ENCODE measurements at places on chromosomes 11 and 22. TPM values are rescaled to one million over a fixed set of nuclear protein-coding genes. Genes with fewer than 3 reads are reported as not detected.
A peak's percentile ranks its signal among the peaks of the same experiment; 100 is the strongest.

DNA sequence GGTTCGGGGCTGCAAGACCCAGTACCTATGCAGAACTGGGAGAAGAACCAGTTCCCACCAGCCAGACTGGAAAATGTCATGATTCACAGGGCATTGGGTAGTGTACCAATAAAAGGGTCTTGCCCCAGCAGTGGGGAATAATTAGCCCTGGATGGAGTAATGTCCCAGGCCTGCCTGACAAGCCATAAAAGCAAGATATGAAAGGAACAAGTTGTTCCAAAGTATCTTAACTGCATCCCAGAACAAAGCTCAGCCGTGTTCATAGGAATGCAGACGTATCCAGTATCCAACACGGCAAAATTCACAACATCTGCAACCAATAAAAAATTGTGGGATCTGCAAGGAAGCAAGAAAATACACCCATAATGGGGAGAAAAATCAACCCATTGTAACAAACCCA lies 47.9 kb downstream of the ASCL2 start:
- DNase-seq, result no peak

- no peak for DNase-seq
These were observed 16.6 kb upstream of the ARHGAP20 start for GRCh38 chr11:110728883-110729282.

GRCh38 chr11:111012491-111012890 lies 233.0 kb upstream of the POU2AF2 start:
- no peak for DNase-seq

DNA sequence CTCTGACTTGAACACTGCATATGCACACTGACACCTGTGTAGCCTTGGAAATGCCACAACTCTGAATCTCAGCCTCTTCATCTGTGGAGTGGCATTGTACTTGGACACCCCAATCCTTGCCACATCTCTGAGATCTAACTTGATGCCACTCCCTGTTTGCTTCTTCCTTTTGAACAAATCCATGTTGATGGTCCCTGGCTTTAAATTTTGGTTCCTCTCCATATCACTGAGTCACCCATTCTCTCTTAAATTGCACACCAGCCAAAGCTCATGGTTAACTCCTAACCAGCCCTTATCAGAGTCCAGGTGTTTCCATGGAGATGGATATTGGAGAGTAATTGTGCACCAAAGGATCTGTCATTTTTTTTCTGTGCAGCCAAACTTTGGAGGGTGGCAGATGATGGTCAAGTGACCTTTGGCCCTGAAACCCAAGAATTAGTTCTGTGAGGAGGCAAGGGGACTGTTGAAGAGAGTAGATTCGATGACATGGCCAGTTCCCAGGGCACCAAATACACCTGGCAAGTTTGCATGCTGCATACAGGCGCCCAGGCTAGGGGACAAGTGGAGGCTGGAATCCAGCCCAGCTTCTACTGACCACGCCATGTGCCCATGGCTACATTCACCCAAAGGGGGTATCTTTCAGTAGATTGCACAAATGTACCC lies 25.1 kb upstream of the PAMR1 start:
- no peak for DNase-seq

APLNR gene
- not detected for total RNA-seq

DNA sequence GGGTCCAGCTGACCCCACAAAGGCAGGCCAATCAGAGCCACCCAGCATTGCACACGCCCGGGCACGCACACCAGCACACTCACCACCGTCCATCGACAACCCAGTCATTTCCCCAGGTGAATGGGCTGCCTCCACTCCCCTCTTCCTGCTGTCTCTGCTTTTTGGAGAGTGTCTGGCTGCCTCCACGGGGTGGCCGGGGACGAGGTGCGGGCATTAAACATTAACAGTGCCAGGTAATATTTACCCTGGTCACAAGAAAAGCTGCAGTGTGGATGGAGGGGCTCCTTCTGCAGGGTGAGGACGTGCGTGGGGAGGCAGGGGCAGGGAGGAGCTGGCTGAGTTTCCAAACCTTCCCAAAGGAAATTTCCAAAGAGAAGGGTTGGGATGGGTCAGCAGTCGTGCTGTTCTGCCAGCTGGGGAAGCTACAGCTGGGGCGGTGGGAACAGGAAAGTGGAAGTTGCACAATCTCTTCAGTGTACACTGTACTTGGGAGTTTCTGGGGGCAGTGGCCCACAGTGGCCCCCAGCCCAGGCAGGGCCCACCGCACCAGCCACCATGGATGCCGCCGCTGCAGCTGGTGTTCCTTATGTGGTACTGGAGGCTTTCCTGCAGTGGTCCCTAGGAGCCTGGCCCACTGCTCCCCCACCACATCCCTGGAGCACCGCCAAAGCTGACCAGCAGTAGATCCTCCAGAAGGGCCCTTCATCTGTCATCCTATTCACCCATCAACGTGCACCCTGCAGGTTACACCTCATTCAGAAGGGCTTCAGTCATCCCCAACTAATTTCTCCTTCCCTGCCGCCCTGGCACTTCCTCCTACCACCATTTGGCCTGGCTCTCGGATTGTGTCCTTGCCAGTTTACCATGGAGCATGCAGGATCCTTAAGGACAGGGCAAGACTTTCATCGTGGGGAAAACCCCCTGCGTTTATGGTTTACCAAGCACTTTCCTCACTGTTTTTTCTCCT lies at the start of gene FXYD2:
TSS of gene FXYD2 (minus strand) at position 174 of the 967 bp plus-strand sequence. CDS start at position 108, 66 bp downstream.
- DNase-seq, result no peak

DNA sequence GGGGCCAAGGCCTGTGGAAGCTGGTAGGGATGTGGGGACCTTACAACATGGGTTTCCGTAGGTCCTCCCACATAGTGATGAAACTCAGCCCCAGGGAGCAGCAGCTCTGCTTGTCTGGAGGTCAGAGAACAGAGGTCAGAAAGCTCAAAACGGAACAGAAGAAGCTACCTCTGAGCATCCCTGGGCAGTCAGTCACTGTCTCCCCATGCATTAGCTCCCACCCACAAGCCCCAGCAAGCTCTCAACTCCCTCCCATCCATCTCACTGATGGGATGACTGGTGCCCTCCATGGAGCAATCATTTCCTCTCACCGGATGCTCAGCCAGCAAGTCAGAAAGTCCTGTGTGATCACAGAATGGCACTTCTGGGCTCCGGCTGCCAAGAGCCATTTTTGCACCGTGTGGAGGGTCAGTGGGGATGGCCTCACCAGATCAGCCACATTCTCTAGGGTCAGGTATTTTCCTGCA lies 1.9 kb downstream of the TPP1 start:
- no peak for DNase-seq

WNT11 gene
- 0.81 TPM for total RNA-seq

NXPE2 gene
- total RNA-seq, result not detected

DNA sequence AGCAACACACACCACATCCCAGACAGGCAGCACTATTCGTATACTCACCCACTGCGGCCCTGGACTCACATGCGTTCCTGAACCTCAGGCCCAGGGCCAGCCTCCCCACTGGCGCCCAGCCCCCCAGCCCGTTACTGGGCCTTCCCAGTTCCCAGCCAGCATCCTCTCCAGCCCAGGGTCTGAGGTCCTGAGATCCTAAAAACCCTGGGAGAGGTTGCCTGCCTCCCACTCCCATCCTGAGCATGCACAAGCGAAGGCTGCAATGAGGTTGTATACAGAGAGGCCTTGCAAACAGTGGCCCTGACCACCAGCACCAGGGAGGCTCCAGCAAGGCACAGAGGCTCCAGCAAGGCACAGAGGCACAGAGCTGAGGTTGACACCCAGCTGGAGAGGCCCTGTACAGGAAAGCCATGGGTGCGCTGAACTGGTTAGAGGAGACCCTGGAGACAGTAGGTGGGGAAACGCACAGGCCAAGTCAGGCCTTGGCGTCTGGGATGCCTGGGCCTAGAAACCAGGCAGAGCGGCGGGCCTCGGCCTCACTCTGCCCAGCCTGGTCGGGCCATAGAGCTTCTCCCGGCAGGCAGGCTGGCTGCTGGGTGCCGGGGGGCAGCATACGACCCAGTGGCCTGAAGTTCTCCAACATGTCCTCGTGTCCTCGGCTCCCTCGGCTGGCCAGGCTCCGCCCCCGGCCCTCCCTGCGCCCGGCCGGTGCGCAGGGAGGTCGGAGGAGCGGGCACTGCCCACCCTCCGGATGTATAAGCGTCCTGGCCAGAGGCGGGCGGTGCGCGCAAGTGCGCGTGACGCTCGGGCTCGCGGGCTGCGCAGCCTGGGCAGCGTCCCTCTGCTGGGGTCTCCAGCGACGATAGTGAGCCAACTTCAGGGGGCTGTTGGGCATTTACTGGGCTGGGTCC lies 2.3 kb upstream of the TBX1 start:
- no peak for DNase-seq

TMEM25 gene
- total RNA-seq, result 31.0 TPM

- no peak for DNase-seq
These were observed 98.2 kb upstream of the NAV2 start for GRCh38 chr11:19614370-19614940.

APOBEC3A gene
- total RNA-seq, result not detected

DNA sequence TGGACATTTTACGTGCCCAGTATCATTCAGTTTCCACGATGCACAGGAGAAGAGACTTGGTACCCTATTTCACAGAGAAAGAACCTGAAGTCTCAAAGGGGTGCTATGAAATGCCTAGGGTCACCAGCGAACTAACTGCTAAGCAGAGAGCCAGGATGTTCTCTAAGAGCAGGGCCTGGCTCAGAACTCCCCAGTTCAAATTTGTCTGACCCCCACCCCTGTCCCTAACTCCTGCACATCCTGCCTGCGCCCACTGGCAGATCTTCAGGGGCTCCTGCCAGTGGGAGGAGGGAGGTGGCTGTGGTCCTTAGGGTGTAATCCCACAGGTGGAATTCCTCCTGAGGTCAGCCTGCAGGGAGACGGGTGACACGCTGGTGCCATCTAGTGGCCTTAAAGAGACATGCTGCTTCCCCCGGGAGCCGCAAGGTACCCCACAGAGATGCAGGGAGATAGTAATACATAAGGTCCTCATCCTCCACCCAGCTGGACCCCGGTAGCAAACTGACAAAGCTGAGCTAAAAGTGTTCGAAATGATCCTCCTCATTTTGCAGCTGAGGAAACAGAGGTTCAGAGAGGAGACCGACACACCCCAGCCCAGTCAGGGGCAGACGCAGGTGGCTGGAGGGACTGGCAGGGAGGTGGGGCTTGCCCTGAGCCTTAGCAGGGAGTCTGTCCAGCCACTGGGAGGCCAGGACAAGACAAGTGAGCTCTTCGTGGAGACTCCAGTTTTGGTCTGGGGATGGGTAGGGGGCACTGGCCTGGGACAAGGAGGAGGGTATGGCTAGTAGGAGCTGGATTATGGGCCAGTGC lies 34.1 kb downstream of the MB start:
- DNase-seq, result peak; percentile 57

SAAL1 gene
- 18.7 TPM for total RNA-seq

CALCA gene
- not detected for total RNA-seq

GRCh38 chr11:124834526-124835180 lies 30.6 kb upstream of the ROBO3 start:
- no peak for DNase-seq

SHISAL1 gene
- total RNA-seq, result not detected

DNA sequence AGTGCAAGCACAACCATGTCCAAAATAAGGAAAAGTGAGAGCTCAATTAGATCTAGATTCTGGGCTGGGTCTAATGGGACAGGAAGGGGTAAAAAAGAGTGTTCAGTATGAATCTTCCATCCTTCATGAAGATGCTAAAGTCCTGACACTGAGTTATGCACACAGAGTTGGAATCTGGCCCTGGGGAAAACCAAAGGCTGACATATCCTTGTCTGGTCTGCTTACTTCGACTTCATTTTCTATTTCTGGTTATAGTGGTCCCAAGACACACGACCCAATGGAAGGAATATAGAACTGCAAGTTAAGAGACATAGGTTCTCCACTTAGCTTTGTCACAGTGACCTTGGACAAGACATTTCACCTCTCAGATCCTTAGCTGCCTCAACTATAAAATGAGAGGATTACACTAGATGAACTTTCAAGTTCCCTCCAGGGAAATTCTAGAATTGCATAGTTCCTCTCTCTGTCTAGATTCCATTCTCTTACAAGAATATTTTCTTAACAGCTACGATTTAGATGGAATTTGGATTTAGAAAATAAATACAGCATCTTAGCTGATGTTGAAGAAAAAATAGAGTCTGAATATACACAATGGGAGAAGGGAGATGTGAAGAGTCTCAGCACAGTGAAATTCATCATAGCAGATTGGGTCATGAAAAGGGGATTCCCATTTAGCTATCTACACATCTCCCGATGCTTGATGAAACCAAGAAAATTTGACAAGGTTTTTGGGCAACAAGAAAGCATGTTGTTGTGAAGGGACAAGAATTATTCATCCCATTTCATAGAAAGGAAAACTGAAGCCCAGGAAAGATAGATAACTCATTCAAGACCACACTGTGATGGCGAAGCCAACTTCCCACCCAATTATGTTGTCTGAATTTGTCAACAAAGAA lies 3.3 kb downstream of the BLID start:
- no peak for DNase-seq

GRCh38 chr22:37416389-37416788 lies 10.9 kb downstream of the ELFN2 start:
- DNase-seq, result no peak

EIF1AD gene
- total RNA-seq, result 62.4 TPM

CLCF1 gene
- total RNA-seq, result 1.5 TPM

GRCh38 chr11:105298630-105299029 lies 159.1 kb upstream of the CARD18 start:
- no peak for DNase-seq

- DNase-seq, result no peak
These were observed 4.6 kb downstream of the FGF19 start for GRCh38 chr11:69699213-69699612.

DNA sequence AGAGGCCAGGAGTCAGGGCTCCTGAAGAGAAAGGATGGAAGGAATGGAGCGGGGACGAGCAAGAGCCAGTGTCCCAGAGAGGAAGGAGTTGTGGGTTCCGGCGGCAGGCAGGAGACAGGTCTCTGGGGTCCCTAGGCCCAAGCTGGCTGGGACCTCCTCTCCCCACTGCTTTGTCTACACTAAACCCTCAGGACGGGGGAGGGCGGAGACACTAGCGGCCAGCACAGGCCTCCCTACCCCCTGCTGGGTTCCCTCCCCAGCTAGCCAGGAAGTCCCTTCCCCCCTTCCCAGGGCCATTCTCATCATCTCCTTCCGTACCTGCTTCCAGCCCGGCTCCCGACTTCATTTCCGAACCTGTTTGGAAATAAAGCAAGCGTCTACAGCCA lies 79.5 kb downstream of the ST3GAL4 start:
- no peak for DNase-seq

RPL27A gene
- 1,430 TPM for total RNA-seq

DNA sequence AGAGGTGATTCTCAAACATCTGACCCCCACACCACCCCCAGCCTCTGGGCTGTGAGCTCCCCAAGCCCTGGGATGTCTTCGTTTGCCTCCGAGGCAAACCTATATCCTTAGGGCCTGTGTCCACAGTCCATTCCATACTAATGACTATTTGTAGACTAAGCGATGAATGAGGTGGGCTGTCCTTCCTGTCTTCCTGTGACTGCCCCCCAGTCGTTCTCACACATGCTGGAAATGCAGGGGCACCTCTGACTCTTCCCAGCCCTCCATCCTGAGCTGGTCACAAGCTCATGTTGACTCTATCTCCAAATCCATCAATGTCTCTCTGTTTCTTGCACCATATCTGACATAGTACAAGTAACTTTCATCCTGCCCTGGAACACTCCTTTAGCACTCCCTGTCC lies 4.8 kb downstream of the ATG16L2 start:
- no peak for DNase-seq

ART5 gene
- not detected for total RNA-seq

MYOD1 gene
- not detected for total RNA-seq

NPTXR gene
- 11.3 TPM for total RNA-seq

Measured in naive thymus-derived CD8-positive, alpha-beta T cell (primary cell).